ENCODE measurements at places on chromosomes 5 and 9.
A peak's percentile ranks its signal among the peaks of the same experiment; 100 is the strongest.

DNA sequence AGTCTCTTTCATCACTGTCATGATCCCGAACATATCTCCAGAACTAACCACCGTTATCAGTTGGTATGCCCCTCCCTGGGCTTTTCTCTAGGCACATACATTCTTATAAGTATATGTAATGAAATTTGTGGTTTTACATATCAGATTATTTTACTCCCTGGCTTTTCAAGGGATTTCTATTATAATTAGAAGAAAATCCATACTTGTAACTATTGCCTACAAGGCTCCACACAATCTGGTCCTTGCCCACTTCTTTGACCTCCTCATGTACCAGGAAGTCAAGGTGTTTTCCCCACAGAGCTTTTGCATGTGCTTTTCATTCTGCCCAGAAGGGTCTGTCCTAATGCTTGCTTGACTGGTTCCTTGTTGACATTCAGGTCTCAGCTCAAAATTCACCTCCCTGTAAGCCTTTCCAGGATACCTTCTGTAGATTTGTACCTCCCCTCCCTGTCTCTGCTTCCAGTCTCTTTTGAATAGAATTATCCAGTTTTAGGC, 33.6 kb upstream of the HSD17B4 start:
- DNase-seq: no peak

GRCh38 chr5:161446655-161447054, 99.9 kb downstream of the GABRB2 start:
- no peak for DNase-seq

DNA sequence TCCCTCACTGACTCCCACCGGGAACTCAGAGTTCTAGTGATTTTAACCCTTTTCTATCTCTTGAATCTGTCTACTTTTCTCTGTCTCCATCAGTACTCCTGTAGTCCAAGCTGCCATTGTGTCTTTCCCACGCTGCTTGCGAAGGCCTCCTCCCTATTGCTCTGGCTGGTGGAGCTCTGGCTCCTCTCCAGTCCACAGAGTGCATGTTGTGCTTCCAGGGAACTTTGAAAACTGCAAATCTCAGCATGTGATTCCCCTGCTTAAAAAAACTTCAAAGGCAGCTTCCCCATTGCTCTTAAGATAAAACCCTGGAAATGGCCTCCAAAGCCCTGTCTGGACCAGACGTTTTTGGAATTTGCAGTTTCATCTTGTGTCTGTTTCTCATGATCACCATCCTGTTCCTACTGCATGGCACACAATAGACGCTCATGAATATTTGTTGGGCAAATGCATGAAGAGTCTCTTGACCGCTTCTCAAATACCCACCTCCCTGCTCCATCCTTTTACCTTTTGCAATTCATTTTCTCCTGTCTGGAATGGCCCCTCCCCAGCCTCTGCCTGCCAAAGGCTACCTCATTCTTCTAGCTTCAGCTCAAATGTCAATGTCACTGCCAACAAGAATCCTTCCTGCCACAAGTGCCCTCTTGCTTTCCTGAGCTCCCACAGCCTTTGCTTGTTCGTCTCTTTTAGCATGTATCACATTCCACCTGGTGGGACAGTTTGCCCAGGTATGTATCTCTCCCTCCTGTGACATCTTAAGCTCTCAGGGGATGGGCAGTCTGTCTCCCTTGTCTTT, 293.2 kb downstream of the ARHGAP26 start:
- DNase-seq: no peak

- DNase-seq: no peak
These were observed 126.1 kb downstream of the CACNA1B start for GRCh38 chr9:138003485-138004190.

DNA sequence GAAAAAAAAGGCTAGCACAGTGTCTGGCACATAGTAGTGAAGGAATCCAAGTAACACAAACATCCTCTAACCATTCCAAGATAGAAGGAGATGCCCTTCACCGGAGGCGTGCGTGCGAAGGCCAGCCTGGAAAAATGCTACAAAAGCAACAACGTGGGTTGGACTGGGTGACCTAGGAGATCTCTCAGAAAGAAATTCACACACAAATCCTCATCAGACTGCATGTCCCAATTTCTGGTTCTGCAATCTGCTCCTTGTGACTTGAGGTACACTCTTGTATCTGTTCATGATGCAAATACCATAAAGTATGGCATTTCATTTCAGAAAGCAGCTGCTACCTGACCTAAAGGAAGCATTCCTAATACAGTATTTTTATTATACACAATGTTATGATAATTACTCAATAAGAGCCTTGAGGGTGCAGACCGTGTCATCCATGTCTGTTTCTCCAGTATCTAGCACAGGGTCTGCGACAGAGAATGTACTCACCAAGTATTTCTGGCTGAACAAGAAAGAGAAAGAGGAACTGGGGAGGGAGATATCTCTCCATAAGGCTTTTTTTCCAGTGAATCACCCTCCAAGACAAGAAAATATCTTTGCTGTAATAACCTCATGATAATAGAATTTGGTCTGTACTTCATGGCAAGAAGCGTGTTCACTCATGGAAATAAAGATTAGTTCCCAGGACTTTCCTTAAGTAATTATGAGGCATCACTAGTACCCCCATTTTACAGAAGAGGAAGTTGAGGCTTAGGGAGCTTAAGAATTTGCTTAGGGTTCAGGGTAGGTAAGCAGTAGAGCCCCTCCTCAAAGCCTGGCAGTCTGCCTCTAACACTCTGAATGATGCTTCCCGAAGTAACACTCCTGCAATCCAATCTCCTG, 138.3 kb downstream of the CDK5RAP2 start:
- peak; percentile 20 for DNase-seq

DNA sequence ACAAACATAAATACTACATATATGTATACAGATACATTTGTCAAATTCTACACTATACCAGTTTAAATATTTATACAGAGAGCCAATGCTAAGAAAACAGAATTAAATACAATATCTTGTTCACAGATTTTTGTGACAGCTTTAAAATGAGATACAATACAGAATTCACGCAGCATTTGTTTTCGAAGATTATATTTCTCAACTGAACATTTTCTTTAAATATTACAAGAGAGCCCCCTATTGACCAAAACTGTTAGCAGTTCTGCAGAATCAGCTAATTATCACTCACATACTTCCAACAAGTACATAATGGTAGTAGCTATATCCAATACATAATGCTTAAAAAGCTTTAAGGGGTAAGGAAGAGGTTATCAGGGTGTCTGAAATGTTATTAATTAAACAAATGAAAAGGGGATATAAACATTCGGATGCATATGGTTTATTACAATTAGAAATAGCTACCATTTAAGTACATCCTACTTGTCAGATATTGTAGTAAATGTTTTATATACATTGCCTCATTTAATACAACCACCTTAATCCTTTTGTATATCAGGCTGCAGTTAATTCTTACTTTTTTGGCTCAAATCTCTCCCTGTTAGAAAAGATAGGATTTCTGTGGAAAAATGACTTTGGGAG, 31.7 kb downstream of the ZDHHC21 start:
- DNase-seq: no peak

DNA sequence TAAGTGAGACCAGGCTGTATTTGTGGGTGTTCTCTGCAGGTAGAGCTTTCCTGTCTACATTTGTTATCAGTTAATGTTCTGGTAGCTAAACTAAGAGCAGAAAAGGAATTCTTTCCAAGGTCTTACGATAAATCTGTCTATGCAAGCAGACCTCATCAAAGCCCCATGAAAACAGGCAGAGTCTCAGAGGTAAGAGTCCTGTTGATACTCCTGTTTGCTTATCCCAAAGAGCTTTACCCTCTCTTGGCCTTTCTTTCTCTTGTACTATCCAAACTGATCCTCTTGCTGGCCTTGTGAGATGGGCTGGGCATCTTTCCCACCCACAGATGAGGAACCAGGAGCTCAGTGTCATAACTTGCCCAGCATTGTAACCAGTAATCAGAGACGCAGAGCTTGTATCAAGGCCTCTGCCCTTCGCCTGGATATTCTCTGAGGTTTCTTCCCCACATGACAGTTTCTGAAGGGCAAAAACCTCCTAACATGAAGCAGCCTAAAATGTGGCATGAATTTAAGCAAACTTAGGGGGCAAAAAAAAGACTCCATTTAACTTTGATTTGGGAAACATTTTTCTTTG, 33.5 kb downstream of the PRKACG start:
- no peak for DNase-seq

GRCh38 chr9:15220658-15221318, 86.2 kb downstream of the TTC39B start:
- no peak for DNase-seq

DNA sequence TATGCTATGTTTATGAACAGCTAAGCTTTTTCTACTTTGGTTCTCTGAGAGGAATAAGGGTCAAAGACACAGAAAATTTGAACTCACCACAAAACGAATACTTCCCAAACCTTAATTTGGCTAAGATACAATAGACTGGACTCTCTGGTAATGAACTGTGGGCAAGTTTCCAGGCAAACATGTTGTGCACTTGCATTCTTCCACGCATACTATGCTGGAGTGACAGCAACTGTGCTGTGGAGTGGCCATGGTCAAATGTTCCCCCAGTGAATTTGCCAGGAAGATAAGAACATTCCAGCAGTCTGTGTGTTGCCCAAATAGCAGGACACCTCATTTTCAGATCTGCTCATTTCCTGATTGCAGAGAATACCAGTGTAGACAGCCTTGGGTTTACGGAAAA, 275.3 kb upstream of the IL12B start:
- DNase-seq: no peak

DNA sequence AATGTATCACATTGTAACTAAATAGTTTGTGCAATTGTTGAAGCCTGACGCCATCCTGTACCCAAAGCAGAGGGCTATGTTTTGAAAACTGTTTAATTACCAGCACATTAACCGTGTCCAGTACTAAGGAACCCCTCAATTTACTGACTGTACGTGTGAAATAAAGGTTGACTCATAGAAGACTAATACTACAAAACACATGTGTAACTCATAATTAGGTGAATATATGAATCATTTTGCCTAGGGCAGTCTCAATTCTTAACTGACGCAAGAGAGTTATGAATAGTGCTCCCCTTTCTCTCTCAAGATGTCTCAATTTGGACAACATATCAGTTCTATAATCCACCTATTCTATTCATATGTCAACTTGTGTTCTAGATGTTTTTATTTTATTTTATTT, 558.4 kb downstream of the PRDM9 start:
- DNase-seq: peak; percentile 58

GRCh38 chr5:171839112-171839511, 53.5 kb downstream of the SMIM23 start:
- DNase-seq: no peak

DNA sequence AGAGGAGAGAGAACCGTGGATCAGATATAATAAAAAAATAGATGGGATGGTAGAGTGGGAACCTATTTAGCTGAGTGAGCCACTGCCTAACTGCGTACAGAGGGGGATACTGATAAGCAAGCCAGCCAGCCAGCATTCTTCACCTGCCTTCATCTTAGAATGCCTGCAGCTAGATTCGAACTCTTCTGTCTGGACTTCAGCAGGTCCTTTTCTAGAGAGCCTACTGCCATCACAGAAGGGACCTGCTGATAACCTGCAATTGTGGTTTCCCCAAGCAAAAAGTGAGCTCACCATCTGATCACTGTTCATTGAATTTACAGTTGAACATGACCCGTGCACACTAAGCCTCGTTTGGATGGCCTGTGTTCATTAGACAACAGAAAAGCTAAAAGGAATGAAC, 109.4 kb downstream of the CDC42SE2 start:
- DNase-seq: no peak
